ENCODE measurements at places on chromosomes 3 and 15. TPM values are rescaled to one million over a fixed set of nuclear protein-coding genes. Genes with fewer than 3 reads are reported as not detected.

EFCAB12 gene
- not detected for total RNA-seq

CPN2 gene
- total RNA-seq, result not detected

CP gene
- total RNA-seq, result 93.2 TPM

VGLL3 gene
- total RNA-seq, result not detected

SAMD7 gene
- total RNA-seq, result not detected

GHRL gene
- not detected for total RNA-seq

PIGZ gene
- total RNA-seq, result not detected

PLSCR5 gene
- total RNA-seq, result not detected

ACOX2 gene
- total RNA-seq, result 25.4 TPM

SMAD6 gene
- 84.0 TPM for total RNA-seq

GNB4 gene
- total RNA-seq, result 54.4 TPM

P2RY1 gene
- total RNA-seq, result not detected

TASOR gene
- 37.0 TPM for total RNA-seq

FBXO40 gene
- total RNA-seq, result not detected

KBTBD13 gene
- not detected for total RNA-seq

EPHB1 gene
- total RNA-seq, result not detected
